Mammary microvascular endothelial cell (primary cell): ENCODE measurements at places on chromosomes 1 and 21. TPM values are rescaled to one million over a fixed set of nuclear protein-coding genes. Genes with fewer than 3 reads are reported as not detected.

The FCRL5 gene
- total RNA-seq = not detected in 2 replicates

The KRTAP21-2 gene
- not detected in 2 replicates for total RNA-seq

The OPRD1 gene
- not detected in 2 replicates for total RNA-seq

The MYBPH gene
- not detected in 2 replicates for total RNA-seq

The TENT5C gene
- 0.69 and 1.00 TPM in 2 replicates for total RNA-seq

The HCRTR1 gene
- total RNA-seq = 0.13 and 0.30 TPM in 2 replicates

The SPATA21 gene
- not detected in 2 replicates for total RNA-seq

The OR4F29 gene
- total RNA-seq = not detected in 2 replicates

The TSNAX gene
- total RNA-seq = 23.4 and 26.4 TPM in 2 replicates

The RGS4 gene
- total RNA-seq = 72.1 and 92.6 TPM in 2 replicates

The ACKR1 gene
- not detected in 2 replicates for total RNA-seq

The PLEKHM2 gene
- total RNA-seq = 37.1 and 37.4 TPM in 2 replicates

The RNU1-2 gene
- under 0.01 TPM in 1 of 2 replicates, not detected in the other for total RNA-seq

The PYHIN1 gene
- not detected in 2 replicates for total RNA-seq

The PKP1 gene
- total RNA-seq = 0.15 TPM in 1 of 2 replicates, not detected in the other

The RNF207 gene
- total RNA-seq = 14.6 and 24.4 TPM in 2 replicates

The GREM2 gene
- total RNA-seq = not detected in 2 replicates

The PLA2G2D gene
- total RNA-seq = not detected in 2 replicates

The ITLN2 gene
- total RNA-seq = not detected in 2 replicates

The RGS13 gene
- total RNA-seq = not detected in 2 replicates

The KCNE2 gene
- not detected in 2 replicates for total RNA-seq

The KIRREL1 gene
- 22.6 and 22.9 TPM in 2 replicates for total RNA-seq

The ARHGAP30 gene
- 0.13 and 0.20 TPM in 2 replicates for total RNA-seq

The FCRL2 gene
- not detected in 2 replicates for total RNA-seq

The NCSTN gene
- 71.8 and 79.2 TPM in 2 replicates for total RNA-seq
